ENCODE measurements at places on chromosomes 11 and 22.

GRCh38 chr11:111937844-111938243, 701 bp downstream of the DIXDC1 start:
- DNase-seq = no peak

DNA sequence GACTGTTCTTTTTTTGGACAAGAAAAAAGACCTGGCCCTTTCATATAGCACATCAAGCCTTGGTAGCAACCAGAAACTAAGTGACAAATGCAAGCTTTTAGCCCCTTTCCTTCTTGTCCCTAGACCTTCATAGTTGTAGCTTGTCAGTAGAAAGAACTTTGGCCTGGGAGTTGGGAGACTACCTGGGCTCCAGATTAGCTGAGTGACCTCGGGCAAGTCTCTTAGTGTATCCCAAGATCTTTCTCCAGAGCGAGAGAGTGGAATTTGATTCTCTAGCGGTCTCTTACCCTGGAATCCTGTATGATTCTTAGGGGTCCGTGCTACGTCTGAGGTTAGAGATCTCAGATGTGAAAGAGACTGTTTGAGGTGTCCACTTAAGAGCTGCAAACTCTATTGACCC, 59.0 kb downstream of the ZNRF3 start:
- DNase-seq = no peak

DNA sequence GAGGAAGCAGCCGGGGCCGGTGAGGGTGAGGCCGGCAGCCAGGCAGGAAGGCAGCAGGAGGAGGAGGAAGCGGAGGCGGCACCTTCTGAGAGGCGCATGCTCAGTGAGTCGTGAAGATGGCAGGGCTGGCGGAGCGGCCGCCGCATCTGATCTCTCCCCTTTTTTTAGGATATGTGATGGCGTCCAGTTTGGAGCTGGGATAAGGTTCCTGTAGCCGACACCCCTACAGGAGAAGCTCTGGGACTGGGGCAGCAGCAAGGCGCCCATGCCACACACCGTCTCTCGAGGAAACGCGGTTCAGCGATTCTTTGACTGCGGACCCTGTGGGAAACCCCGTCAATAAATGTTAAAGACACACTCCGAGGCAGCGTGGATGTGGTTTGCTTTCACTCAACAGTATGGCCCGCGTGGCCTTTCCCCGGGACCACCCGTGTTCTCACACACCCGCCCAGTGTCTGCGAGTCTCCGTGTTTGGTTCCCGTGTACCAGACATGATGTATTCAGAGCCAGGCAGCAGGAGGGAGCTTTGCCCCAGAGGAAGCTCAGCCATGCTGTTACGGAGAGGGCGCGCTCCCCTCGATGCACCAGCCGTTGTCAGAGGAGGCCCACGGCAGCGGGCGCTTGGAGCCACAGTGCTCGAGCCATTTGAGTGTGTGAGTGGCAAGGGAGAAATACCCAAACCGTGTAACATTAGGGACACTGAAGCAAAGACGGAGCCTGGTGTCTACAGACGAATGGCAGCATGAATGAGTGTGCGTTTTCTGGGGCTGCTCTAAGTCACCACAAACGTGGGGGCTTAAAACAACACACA, 27.7 kb upstream of the PARVB start:
- DNase-seq = no peak

GRCh38 chr11:125207866-125208425, 43.4 kb downstream of the PKNOX2 start:
- DNase-seq = no peak

- no peak for DNase-seq
These were observed 104.4 kb downstream of the MICAL2 start for GRCh38 chr11:12214751-12215150.

DNA sequence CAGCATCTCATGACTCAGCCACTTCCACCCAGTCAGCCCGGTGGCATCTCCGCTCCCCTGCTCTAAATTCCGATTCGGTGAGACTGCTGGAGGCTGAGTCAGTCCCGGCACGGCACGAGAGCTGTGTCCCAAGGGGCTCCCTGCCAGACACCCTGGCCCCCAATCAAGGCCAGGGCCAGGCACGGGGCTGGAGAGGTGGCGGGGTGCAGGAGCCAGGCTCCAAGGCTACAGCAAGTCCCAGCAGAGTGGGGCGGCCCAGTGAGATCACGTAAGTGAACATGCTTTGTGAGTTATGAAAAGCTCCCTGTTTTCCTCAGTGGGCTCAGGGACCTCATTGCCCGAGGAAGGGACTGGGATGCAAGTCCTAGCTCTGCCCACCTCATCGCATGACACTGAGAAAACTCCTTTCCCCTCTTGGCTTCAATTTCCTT, 3.0 kb downstream of the C11orf68 start:
- DNase-seq = no peak

DNA sequence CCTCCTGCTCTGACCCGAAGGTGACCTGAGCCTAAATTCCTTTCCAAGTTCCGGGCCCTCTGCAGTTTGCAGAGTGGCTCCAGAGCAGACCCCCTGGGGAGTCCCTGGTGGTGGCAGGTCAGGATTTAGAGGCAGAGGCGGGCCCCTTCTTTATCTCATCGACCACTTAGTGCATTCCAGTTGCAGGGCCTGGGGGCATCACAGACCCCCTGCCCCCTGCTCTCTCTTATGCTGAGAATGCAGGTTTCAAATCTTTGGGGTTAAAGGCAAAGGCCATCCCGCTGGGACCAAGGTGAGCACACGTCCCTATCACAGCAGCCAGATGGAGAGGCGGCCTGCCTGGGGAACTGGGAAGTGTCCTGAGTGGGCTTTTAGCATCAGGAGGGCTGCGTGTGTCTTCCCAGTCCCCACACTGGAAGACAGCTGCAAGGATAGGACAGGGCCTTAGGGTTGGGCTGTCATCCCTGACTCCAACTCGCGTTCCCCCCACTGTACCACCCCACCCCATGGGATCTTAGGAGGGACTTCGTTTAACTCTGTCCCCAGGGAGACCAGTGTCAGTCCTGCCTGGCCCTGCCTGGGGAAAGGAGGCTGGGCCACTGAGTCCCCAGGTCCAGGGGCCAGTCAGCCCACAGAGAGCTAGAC, 11.3 kb downstream of the DERL3 start:
- DNase-seq = no peak

All from NCI-H1105 treated with DMSO at 0.1 percent for 48 hours (cell line).